ENCODE measurements at places on chromosomes 3 and 15. TPM values are rescaled to one million over a fixed set of nuclear protein-coding genes. Genes with fewer than 3 reads are reported as not detected.

Gene CFAP20DC
- total RNA-seq = 2.8 TPM

Gene HCLS1
- 1.9 TPM for total RNA-seq

Gene VILL
- total RNA-seq = 5.5 TPM

Gene ELL3
- 3.7 TPM for total RNA-seq

Gene CDHR4
- not detected for total RNA-seq

Gene SMCO1
- total RNA-seq = not detected

Gene SNRPN
- total RNA-seq = 111 TPM
